Osteoblast (primary cell): ENCODE measurements at places on chromosomes 13 and 19. TPM values are rescaled to one million over a fixed set of nuclear protein-coding genes. Genes with fewer than 3 reads are reported as not detected.

GRCh38 chr19:51368366-51369282 is at the start of gene CLDND2:
Gene CLDND2 (minus strand): TSS chr19:51369003. CDS start chr19:51368577, 426 bp downstream.
- DNase-seq: peak; percentile 66
- no peaks in the 10 kb centered on the region for H3K27me3 ChIP-seq
- peaks cover 28% of the 10 kb centered on the region for H3K4me1 ChIP-seq
- no peaks in the 10 kb centered on the region for H3K36me3 ChIP-seq
- peak within 1 kb of the TSS; percentile 99 for H3K4me3 ChIP-seq

- no peaks in the 10 kb centered on the region for H3K36me3 ChIP-seq
- DNase-seq: no peak
- H3K4me1 ChIP-seq: no peaks in the 10 kb centered on the region
- no peak overlapping the region for H3K27ac ChIP-seq
Observed at GRCh38 chr13:36453516-36453915, 21.2 kb downstream of the CCNA1 start.

The INAFM1 gene
- total RNA-seq: 2.5 and 4.4 TPM in 2 replicates

DNA sequence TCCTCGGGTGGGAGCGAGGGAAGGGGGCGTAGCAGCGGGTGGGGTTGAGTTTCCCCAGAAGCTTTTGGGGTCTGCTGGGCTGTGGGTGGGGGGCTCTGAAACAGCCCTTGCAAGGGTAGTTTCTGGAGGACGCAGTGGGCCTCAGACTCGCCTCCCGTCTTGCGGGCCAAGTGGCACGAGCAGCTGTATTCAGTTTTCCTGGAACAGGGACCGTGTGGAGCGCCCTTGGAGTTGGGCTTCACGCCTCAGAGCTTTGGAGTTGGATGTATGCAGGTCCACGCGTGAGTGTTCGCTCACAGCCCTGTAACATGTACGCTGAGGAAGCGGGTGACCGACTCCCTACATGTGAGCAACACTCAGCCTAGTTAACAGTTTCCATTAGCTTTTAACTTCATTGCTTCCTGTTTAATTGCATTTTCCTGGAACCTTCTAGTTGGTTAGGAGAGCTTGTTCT is 603 bp downstream of the TM9SF2 start:
- peak overlapping the region; percentile 98 for H3K4me3 ChIP-seq
- peak overlapping the region; percentile 82 for H3K27ac ChIP-seq
- peak; percentile 63 for DNase-seq
- H3K27me3 ChIP-seq: no peaks in the 10 kb centered on the region
- H3K4me1 ChIP-seq: peaks cover 34% of the 10 kb centered on the region
- H3K36me3 ChIP-seq: no peaks in the 10 kb centered on the region

DNA sequence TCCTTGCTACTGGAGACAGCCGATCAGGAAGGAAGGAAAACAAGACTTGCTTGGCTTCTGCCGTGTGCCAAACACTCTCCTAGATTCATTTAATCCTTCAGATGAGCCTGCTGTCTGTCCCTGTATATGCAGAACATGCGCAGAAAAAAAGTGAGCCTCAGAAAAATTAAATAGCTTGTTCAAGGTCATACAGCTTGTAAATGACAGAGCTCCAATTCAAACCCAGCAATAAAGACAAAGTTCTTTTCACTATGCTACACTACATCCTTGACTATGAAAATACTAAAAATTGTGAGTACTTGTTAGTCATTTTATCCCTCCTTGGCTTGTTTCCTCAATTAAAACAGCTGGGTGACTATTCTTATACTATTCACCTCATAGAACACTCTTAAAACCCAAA is 121.4 kb downstream of the KCNRG start:
- no peaks in the 10 kb centered on the region for H3K36me3 ChIP-seq
- no peaks in the 10 kb centered on the region for H3K27me3 ChIP-seq
- H3K27ac ChIP-seq: no peak overlapping the region
- no peak overlapping the region for H3K4me3 ChIP-seq
- H3K4me1 ChIP-seq: no peaks in the 10 kb centered on the region

The SCEL gene
- total RNA-seq: not detected in 2 replicates

The CKM gene
- under 0.01 and 0.36 TPM in 2 replicates for total RNA-seq
